ENCODE measurements at places on chromosomes 7 and 10.

GRCh38 chr10:43595739-43596298 is 10.4 kb upstream of the ZNF485 start:
- DNase-seq: no peak

- DNase-seq: no peak
Measured at GRCh38 chr7:22358820-22359697, 2.1 kb upstream of the RAPGEF5 start.

GRCh38 chr7:117065571-117066150 is 112.4 kb downstream of the ST7 start:
- no peak for DNase-seq

DNA sequence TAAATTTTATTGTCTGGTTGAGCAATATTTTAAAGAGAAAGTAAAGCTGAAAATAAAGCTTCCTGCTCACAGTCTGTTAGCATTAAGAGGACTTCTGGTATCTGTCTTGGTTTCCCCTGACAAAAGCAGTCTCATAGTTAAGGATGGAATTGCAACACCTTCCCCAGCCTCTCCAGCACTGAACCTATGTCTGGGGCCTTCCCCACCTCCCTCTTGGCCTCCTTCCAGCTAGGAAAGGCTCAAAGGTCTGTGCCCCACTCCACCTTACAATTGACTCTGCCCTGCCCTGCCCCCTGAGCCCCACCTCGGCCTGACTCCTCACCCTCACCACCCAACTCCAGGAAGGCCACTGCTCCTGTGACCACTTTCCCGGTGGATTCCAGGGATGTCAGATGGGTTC is 33.2 kb downstream of the COL17A1 start:
- DNase-seq: no peak

DNA sequence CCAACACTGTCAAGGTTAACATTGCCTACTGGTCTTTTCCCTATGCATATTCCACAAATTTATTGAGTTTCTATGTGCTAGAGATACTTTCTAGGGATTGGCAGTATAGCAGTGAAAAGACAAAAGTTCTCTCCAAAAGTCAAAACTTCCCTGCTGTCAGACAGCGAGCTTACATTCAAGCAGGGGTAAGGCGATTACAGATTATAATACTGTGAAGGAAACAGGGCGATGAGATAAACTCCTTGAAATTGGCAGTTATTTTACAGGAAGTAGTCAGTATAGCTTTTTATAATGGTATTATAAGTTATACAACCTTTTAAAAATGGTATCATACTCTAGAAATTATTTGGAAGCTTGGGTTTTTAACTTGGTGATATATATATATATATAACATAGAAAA is 9.9 kb downstream of the VPS50 start:
- no peak for DNase-seq

GRCh38 chr7:152103691-152104090 is 78.2 kb downstream of the GALNT11 start:
- DNase-seq: no peak

- DNase-seq: no peak
Measured at GRCh38 chr10:100816671-100817070, 71.3 kb downstream of the PAX2 start.
